ENCODE measurements at places on chromosomes 6 and 20.

- DNase-seq, result no peak
Observed at GRCh38 chr6:138162955-138163575, 1.3 kb downstream of the ARFGEF3 start.

- DNase-seq, result no peak
Observed at GRCh38 chr20:32037929-32038328, 14.1 kb upstream of the HCK start.

GRCh38 chr6:99148111-99148510 is 200.4 kb upstream of the FBXL4 start:
- DNase-seq, result no peak

DNA sequence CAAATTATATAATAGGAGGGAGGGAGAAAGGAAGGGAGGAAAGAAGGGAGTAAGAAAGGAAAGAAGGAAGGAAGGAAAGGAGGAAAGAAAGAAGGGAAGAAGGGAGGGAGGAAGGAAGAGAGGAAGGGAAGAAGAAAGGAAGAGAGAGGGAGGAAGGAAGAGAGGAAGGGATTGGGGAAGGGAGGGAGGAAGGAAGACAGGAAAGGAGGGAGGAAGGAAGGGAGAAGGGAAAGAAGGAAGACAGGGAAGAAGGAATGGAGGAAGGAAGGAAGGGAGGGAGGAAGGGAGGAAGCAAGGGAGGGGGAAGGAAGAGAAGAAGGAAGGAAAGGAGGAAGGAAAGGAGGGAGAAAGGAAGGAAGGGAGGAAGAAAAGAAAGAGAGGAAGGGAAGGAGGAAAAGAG is 660.5 kb downstream of the EPM2A start:
- no peak for DNase-seq

DNA sequence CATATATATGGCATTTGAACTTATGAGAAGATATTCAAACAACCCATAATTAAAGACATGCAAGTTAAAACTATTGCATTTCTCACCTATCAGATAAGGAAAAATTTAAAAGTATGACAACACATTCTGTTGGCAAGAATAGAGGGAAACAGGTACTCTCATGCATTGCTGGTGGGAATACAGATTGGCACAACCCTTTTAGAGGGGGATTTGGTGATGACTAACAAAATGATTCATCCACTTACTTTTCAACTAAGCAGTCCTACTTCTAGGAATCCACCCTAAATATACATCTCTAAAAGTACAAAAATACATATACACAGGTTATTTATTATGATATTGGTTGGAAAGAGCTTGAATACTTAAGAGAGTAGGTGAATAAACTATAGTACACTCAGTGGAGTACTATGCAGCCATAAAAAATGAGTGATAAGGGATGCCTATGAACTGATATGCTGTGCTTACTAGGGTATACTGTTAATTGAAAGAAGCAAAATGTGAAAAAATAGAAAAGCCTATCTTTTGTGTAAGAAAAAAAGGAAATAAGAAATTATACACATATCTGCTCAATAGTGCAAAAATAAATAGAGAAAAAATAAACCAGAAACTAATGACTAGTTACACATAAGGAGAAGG is 42.2 kb downstream of the ADAT2 start:
- no peak for DNase-seq

DNA sequence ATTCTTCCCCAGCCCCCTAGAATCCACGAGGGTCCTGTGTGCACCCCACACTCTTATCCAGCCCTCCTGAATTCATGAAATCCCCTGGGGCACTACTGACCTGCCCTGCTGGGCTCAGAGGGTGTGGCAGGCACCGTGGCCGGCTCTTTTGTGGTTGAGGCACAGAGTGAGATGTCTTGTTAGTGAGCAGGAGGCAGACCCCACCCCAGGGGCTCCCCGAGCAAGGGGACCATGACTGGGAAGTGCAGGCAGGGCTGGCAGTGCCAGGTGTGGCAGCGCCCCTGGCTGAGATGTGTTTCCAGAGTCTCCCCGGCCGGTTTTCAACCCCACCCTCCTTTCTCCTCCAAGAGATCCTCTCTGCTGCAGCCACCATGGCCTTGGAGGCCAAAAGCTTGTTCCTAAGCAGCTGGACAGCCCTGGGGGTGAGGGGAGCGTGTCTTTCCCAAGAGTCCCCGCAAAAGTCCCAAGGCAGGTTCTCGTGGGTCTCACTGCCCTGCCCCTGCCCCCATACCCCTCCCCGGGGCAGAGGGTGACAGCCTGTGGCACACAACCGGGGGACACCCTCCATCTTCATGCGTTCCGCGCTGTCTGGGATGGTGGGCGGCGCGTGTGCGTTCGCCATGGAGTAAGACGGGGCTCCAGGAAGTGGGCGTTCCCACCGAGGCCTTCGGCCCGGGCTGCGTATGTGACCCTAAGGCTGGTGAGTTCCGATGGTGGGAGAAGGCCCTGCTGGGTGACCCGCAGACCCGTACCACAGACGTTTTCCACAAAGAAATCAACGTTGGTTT is 208.9 kb downstream of the TAF4 start:
- DNase-seq, result no peak

DNA sequence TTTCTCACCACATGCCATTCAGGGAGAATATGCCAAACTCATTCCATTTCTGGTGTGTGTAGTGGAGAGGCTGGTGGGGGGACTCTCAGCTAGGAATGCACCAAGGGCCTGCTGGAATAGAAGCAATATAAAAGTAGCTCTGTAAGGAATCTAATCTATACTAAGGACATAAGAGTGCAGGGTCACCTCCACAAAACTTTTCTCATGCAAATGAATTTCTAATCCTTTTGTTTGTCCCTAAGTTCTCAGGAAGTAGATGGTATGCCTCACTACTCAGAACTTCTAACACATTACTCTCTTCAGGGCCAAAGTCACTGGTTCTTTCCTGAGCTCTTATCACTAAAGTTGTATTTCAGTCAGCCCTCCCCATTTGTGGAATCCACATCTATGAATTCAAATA is 427.2 kb downstream of the C6orf118 start:
- DNase-seq, result no peak

GRCh38 chr6:82361631-82362030 is 2.0 kb upstream of the TPBG start:
- no peak for DNase-seq

GRCh38 chr6:131792091-131792496 is 15.7 kb upstream of the ENPP1 start:
- DNase-seq, result no peak

- no peak for DNase-seq
Observed at GRCh38 chr6:39281312-39281980, 32.8 kb downstream of the KCNK17 start.

DNA sequence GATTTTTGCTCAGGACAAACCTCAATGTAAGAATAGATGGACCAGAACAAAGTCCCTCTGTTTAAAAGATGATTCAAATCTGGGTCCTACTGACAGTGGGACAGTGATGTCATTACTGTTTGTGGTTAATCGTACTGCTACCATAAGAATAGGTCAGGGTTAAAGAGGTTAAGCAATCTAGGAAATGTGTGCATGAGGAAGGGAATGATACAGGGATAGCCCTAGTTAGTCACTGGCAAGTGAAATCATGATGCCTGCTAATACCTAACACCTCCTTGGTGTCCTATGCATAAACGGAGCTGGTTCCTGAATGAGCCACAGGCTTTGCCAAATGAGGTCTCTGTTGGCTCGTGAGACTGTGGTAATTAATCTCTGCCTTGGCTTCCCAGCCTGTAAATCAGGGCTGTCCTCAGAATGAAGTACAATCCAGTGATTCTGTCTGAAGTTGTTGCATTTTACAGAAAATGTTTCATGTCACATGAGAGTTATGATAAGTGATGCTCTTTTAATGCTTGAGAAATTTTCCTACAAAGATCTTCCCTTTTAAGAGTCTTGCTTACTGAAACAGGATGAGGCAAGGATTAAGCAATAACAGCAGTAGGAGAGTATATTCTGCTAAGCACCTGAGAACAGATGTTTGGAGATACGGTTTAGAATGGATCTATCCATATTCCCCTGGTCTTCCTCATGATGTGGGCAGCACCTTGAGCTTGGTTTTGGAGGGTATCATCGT is 3.8 kb downstream of the MEP1A start:
- no peak for DNase-seq

- DNase-seq, result peak; percentile 44
Observed at GRCh38 chr6:96907498-96907897, 9.8 kb upstream of the NDUFAF4 start.

GRCh38 chr6:40256831-40257230 is 322.6 kb upstream of the MOCS1 start:
- DNase-seq, result no peak

- DNase-seq, result no peak
Observed at GRCh38 chr6:114735025-114735735, 392.4 kb upstream of the HS3ST5 start.

- DNase-seq, result no peak
Observed at GRCh38 chr20:18397030-18397429, 69.8 kb downstream of the DZANK1 start.

DNA sequence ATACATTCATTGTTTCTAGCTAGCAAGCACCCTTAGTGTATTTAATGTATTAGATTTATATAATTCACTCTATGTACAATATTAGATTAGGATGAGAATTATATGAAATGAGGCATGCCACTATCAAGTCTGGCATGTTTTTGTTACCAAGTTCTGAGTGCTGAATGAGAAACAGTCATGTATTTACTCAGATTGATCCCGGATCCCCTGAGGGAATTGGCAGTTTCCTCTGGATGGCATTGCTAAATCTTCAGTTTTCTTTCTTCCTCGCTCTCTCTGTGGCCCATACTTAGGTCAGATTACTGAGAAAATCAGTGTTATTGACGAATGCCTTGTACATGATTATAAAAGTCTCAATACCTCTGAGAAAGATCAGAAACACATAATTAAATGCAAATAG is 66.6 kb downstream of the CDKAL1 start:
- no peak for DNase-seq

- no peak for DNase-seq
Observed at GRCh38 chr20:8187740-8188139, 55.7 kb downstream of the PLCB1 start.

DNA sequence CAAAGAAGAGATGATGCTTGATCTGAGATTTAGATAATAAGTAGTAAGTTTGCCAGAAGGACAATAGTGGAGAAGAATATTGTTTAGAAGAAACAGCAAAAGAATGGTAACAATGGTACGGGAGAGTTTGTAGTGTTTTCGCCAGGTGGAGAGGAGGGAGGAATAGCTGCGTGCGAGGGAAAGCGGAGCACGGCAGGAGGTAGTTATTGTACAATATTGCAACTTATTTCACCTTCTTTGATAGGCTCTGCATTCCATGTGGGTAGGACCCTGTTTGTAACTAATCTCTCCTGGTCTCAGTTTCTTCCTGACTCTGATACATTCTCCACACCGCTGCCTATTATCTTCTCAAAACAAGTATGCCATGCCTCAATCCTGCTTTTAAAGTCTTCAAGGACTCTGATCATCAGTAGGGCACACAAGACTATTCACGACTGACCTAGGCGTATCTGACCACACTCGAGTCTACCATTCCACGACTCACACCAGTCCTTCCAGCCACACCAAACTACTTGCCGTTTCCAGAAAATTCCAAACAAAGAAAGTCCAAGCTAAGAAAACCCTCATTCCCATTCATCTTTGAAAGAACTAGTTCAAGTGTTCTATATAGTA is 1.1 kb downstream of the PPIL4 start:
- no peak for DNase-seq

GRCh38 chr6:26501482-26501986 is 1.4 kb downstream of the BTN1A1 start:
- DNase-seq, result no peak

- DNase-seq, result no peak
Observed at GRCh38 chr6:35181933-35182612, 31.7 kb upstream of the SCUBE3 start.

GRCh38 chr6:126698732-126699240 is 358.9 kb downstream of the CENPW start:
- no peak for DNase-seq

DNA sequence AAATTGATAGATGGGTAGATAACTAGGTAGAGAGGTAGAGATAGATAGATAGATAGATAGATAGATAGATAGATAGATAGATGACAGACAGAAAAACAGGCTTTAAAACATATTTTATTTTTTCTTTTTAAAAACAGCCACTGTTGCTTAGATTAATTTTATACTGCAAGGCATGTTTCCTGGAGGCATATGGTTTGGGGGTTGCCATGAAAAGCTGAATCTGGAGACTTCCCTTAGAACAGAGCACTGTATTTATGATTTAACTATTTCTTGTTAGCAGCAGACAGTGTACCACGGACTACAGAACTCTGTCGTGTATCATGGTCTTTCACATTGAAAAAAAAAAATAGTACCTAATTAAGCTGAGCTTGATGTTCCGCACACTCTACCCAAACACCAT is 38.8 kb downstream of the METTL24 start:
- no peak for DNase-seq

GRCh38 chr6:47680051-47680450 is 18.3 kb upstream of the ADGRF4 start:
- DNase-seq, result no peak

DNA sequence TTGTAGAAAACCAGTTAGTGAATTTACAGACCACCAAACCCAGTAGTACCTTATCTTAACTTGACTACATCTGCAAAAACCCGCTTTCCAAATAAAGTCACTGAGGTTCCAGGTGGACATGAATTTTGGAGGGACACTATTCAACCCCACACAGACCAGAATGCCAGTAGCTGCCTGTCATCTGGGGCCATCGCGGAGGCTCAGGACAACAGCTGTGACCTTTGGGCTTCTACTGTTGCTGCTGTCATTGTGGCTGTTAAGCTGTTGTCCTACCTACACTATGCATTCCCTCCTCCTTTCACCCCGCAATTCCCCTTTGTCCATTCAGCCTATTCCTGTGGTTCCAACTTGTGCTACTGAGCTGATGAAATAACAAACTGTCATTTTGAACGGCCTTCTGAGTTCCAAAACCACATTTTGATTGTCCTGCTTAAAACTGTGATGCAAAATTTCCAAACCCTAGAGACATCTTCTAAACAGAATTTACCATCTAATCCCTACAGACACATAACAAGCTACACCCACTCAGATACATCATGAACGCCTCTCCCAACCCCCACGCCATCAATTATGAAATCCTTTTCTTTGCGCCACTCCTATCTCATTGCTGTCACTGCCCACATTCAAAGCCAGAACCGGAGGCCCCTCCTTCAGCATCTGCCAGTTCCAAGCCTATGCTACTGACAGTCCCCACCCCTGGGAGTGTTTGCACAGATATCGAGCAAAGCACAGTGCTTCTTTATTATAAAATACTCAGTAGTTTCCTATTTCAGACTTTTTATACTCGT is 125.0 kb downstream of the C6orf118 start:
- DNase-seq, result no peak

DNA sequence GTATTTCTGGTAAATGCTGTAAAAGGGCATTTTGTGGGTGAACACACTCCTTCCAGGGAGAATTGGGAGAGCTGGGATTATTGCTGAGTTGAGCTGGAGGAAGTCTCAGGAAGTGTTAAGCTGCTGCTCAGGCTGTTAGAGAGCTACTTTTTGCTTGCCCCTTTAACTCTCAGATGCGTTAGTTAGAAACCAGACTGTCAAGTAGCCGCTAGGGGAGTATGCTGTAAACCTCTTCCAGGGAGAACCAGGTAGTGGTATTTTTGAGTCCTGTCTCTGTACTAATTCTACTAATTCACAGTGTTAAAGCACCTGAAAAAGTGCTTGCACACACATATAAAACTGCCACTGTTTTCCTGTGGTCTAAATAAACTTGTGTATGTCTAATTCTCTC is 6.6 kb upstream of the GFRAL start:
- DNase-seq, result no peak

All from GM12878 (cell line).